ENCODE measurements at places on chromosomes 7 and 10. TPM values are rescaled to one million over a fixed set of nuclear protein-coding genes. Genes with fewer than 3 reads are reported as not detected.

DNA sequence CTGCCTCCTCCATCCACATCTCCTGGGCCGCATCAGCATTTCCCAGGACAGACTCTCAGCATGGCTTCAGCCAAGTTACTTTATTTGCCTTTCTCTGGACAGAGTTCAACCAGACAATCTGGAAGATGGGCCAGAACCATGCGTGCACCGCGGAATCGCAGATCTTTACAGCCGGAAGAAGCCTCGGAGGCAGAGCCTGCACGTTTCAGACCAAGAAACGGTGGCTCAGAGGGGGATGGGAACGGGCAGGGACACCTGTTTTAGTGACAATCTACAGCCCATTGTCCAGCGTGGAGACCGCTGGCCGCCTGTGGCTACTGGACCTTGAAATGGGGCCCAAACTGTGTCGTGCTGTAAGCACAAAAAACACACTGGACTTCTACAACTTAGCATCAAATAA, 3.5 kb downstream of the VIPR2 start:
- DNase-seq = no peak

- DNase-seq = no peak
These were observed 204.0 kb downstream of the FZD1 start for GRCh38 chr7:91468256-91468655.

- no peak for DNase-seq
These were observed 845.9 kb downstream of the TYW1 start for GRCh38 chr7:67842571-67842970.

- DNase-seq = no peak
These were observed 13.7 kb upstream of the CNNM2 start for GRCh38 chr10:102904346-102904745.

- peak; percentile 51 for DNase-seq
These were observed 2.5 kb downstream of the TRIM8 start for GRCh38 chr10:102646610-102647442.

CRPPA gene
- total RNA-seq = 2.3 TPM

DNA sequence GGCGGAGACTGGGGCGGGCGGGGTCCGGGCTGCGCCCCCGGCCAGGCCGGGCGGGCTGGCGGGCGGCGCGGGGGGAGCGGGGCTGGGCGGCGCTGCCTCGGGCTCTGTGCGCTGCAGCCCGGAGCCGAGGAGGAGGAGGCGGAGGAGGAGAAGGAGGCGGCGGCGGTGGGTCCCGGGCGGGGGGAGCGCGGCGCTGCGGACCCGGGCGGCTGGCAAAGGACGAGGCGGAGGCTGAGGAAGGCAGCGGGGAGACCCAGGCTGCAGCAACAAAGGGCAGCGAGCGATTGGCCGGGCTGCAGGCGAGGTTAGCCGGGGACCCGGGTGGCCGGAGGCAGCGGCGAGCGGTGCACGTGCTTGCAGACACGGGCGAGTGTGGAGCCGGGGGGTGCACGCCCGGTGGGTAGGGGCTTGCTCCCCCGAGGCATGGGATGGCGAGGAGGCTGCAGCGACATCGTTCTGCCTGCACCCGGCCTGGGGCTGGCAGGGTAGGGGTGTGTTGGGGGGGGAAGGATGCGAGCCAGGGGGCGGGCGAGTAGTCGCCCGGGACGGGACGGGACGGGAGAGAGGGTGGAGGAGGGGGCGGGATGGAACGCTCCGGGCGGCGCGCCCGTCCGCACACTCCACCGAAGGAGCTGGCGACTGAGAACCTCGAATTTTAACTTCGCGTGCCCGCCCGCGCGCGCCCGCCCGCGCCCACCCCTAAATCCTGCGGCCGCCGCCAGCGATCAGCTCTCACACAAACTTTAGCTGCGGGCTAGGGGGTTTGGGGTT, 844 bp upstream of the KAT6B start:
- peak; percentile 94 for DNase-seq

DNA sequence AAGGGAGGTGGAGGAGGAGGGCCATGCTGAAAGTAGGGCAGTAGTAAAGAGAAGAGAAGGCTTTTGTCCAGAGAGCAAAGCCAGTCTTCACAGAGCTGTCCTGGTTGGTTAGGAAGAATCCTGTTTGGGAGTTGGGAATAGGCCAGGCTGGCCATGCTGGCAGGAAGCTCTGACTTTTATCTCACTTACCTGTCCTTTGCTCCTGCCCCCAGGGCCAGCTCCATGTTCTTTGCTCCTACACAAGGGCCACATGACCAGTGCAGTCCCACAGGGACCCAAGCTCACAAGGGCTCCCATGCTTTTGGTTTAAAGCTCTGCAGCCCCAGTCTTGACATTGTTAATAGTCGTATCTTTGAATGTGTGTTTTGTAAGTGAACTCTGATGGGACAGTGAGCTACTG, 161.6 kb upstream of the KMT2E start:
- no peak for DNase-seq

All from lower leg skin (tissue), 4 donors.